ENCODE measurements at places on chromosomes 7 and 10.

GRCh38 chr7:36473454-36474282 is 84.0 kb downstream of the ANLN start:
- DNase-seq, result no peak

GRCh38 chr7:151116603-151117440 is 30.5 kb downstream of the AGAP3 start:
- DNase-seq, result no peak

- no peak for DNase-seq
Observed at GRCh38 chr10:113613977-113614690, 49.7 kb downstream of the NRAP start.

- no peak for DNase-seq
Observed at GRCh38 chr7:29274146-29275017, 79.8 kb downstream of the CHN2 start.

DNA sequence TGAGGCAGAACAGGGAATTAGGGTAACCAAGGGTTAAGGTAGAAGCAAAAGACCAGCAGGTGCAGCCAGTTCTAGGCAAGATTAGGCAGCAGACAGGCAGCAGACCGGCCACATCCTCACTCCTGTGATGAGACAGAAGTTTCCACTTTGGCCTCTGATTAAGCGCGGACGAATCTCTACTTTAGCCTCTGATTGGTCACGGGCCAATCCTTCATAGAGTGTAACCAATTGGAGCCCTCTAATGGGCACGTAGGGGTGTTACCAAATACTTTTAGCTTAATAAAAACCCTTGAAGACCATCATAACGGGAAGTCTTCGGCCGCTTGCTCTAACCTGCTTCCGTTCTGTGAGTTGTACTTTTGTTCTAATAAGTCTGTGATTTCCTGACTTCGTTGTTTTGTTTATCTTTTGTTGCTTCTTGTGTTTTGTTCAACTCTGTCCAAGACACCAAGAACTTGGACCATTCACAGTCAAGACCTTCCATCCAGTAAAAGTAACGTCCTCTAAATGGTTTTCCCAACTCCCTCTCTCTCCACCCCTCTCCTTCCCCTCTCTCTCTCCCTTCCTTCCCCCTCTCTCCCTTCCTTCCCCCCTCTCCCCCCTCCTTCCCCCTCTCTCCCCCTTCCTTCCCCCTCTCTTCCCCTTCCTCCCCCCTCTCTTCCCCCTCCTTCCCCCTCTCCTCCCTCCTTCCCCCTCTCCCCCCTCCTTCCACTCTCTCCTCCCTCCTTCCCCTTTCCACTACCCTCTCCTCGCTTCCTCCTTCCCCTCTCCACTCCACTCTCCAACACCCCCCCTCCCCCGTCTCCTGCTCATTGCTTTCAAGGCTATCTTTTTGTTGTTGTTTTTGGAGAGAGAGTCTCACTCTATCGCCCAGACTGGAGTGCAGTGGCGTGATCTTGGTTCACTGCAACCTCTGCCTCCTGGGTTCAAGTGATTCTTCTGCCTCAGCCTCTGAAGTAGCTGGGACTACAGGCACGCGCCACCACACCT is 13.2 kb upstream of the MALSU1 start:
- DNase-seq, result no peak

- no peak for DNase-seq
Observed at GRCh38 chr10:118017850-118018249, 28.9 kb downstream of the RAB11FIP2 start.

DNA sequence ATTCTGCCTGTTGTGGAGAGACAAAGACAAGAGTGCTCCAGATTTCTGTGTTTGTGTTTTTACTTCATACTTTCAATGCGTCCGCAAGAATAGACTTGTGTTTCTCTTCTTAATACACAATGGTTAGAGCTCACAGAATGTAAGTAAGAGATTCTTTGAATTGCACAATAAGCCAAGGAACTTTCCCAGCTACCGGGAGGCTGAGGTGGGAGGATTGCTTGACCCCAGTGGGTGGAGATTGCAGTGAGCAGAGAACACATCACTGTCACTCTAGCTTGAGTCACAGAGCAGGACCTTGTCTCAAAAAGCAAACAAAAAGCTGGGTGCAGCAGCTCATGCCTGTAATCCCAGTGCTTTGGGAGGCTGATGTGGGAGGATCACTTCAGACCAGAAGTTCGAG is 250.7 kb upstream of the MYO3A start:
- no peak for DNase-seq

DNA sequence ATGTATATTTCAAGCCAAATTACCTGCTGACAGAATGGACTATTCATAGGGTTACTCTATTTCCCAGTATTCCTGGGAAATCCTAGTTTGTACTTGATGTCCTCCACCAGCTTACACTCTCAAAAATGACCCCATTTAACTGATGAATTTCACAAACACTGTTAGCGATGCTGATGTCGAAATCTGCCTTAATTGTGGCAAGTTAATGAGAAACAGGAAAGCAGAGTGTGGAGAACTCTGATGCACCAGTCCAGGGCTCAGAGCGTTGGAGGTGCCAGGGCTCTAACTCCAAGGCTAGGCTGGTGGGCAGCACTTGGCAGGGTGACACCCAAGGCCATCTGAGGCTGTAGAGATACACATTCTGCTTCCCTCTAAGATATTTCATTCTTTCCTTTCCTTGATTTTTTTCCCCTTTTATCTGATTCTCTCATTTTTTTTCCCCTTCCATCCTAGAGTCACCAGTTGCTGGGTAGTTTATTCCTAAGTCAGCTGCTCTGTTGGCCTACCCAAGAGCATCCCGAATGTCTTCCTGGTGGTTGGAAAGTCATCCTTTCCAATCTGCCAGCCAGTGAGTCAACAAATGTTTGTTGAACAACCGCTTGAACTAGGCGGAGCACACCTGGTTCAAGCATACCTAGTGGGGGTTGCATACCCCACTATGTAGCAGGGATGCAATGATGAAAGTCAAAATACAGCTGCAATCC is 525.0 kb upstream of the NRP1 start:
- no peak for DNase-seq

- DNase-seq, result no peak
Observed at GRCh38 chr10:23829556-23829955, 379.4 kb upstream of the KIAA1217 start.

DNA sequence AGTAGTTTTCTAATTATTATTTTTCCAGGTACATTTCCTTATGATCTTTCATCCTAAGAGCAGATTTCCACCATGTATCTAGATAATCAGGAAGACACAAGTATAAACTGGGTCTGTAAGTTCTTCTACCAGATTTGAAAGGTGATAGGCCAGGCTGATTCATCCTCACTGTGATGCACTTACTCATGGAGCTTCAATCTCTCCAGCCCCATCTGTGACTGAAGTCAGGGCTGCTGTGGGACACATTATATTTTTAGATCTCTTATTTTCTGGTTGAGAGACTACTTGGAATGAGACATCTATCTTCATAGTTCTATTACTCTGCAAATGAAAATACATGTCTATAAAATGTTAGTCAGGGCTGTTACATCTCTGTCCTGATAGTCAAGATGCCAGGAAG is 85.5 kb upstream of the SLC25A13 start:
- no peak for DNase-seq

DNA sequence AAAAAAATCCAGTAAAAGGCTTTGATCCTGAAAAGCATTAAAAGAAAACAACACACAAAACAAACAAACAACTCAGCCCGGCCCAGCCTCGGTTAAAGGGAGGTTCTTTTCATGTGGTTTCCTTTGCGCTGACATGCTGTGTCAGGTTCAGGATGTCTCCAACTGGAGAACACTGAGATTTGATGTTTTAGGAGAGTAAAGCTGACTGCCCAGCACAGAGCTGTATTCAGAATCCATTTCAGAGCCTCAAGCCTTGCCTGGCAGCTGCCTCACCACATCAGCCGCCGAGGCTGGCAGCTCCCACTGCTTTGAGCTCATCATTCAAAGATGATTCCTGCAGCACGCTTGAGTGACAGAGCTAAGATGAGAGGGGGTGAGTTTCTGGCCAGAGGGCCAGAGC is 205.8 kb upstream of the LYZL1 start:
- DNase-seq, result no peak

GRCh38 chr10:69938541-69938991 is 114.1 kb upstream of the MACROH2A2 start:
- no peak for DNase-seq

DNA sequence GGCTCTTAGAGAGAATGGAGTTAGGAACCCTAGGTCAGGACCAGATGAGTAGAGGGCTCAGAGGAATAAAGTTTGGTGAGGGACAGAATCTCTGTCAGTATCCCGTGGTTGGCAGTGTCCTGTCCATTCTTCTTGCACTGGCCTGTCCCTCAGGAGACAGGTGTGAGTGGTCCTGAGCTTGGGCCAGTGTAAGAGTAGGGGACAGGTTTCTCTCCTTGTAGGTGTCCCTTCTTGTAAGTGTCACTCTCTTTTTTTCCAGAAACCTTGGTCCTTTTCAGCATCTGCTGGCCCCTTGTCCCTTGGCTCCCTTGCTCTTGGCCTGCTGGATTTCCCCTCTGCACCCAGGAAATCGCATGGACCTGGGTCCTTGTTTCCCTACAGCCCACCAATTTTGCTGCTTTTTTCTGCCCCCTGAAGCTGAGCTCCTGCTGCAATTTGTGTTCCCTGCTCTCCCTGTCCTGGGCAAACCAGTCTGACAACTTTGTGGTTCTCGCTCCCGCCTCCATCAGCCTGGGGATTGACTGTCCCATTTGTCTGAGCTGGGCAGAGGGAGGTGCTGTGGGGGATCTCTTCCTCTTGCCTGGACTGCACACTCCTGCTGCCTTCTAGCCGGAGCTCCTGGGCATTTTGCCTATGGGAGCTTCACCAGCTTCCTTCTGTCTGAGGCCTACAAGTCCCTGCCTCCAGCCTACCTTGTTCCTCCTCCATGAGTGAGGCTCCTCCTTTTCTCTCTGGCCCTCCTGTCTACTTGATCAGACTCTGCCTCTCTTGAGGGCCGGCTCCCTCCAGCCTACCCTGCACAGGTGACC is 6.5 kb downstream of the TSPAN14 start:
- DNase-seq, result no peak

- DNase-seq, result no peak
Observed at GRCh38 chr7:151813997-151814396, 62.9 kb downstream of the PRKAG2 start.

- DNase-seq, result no peak
Observed at GRCh38 chr10:62261666-62262065, 7.0 kb downstream of the RTKN2 start.

DNA sequence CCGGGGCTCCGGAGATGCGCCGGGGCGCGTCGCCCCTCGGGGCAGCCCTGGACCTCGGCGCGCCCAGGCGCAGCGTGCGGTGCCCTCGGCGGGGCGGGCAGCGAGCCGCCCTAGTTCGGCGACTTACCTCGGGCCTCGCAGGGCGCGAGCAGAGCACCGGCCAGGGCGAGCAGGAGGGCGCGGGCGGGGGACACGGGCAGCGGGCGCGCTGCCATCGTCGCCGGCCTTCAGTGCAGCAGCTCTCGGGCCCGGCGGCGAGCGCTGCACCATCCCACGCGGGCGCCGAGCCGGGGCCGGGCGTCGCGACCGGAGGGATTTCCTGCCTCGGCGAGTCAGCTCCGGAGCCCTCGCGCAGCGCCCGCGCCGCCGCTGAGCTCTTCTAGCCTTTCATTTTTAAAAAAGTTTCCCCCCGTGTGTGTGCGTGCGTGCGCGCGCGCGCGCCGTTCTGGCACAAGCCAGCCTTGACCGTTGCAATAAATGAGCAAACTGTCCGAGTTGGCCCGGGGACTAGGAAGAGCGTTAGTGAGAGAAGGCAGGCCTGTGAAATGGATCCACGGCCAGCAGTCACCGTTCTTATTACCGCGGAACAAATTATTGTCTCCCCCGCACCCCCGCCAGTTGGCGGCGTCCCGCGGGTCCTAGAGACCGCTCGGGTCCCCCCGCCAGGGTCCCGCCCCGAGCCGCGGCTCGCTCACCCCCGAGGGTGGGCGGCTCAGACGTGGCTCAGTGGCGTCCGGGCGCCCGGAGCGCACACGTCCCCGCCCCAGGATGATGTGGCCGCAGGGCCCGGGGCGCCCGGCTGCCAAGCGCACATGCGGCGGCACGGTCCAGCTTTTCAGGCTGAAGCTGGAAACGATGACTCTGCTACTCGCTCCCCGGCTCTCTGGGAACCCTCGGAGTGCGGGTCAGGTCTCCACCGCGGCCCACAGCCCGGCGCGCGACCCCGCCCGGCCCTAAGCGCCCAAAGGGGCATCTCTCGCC is at the start of gene ADAM12:
ADAM12 (minus strand) TSS at position 547 of the 981 bp plus-strand sequence; CDS start at position 215, 332 bp downstream.
- no peak for DNase-seq

- DNase-seq, result no peak
Observed at GRCh38 chr10:73653701-73654100, 2.1 kb downstream of the SYNPO2L start.

DNA sequence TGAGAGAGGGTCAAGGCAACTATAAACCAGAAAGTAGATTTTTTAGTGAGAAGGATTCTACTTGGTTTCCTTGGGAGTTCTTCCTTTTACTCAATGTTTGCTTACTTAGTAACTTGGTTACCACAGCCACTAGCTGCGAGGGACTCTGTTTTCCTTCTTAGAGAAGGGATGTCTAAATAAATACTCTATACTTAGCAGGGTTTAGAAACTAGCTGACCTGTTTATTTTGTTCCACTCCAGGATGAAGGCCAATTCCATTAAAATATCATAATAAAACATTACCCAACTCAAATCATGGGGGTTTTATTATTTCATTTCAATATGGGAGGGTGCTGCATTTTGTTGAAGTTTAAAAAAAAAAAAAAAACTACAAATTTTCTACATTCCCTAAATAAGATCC is 87.3 kb downstream of the PPP1R3A start:
- no peak for DNase-seq

- no peak for DNase-seq
Observed at GRCh38 chr10:127176649-127177048, 19.7 kb downstream of the INSYN2A start.

GRCh38 chr7:159083698-159084068 is 61.0 kb downstream of the VIPR2 start:
- no peak for DNase-seq

GRCh38 chr10:50653142-50653541 is 29.4 kb upstream of the SGMS1 start:
- no peak for DNase-seq

DNA sequence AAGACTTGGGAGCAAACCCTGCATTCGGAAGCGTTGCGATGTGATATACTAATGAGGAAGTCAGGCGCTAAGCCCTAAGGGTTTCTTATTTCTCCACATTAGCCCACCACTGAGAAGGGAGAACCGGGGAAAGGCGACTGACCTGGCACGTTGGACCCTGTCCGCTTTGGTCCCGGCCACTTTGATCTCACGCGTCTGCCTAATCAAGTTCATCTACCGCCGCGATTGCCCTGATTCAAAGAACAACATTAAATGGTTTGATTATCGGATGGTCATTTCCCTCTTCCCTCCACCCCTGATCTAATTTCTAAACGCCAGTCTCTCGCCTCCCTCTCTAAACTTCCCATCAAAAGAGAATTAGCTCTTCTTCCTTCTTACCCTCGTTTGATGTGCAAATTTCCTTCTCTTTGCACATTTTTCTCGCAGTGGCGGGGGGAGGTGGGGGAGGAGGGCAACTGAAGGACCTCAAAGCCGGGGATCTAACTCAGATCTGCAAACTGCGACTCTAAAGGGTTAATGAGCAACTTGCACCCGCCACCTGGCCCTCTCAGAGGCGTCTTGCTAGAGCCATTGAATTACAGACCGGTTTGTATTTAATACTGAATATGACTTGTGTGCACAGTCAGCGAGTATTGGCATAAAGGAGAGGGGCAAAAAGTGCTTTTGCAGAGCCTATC is 687 bp upstream of the DKK1 start:
- no peak for DNase-seq

- no peak for DNase-seq
Observed at GRCh38 chr7:152513861-152514770, 78.3 kb upstream of the KMT2C start.
